ENCODE measurements at places on chromosomes 5 and 9.

DNA sequence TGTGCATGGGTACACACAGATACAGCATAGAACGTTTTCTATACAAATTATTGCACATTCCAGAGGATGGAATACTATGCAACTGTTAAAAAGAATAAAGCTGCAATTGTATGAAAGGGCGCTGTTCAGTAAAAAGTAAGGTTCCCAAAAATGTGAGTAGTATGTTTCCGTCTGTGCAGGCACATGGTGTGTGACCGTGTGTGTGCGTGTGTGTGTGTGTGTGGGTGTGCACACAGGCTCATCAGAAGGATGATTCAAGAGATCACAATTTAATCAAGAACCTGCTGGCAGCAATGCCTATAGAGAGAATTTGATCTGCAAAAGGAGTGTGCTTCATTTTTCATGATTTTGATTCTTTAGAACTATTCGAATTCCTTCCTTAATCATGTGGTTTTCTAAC is 76.3 kb downstream of the SEMA4D start:
- DNase-seq: no peak

DNA sequence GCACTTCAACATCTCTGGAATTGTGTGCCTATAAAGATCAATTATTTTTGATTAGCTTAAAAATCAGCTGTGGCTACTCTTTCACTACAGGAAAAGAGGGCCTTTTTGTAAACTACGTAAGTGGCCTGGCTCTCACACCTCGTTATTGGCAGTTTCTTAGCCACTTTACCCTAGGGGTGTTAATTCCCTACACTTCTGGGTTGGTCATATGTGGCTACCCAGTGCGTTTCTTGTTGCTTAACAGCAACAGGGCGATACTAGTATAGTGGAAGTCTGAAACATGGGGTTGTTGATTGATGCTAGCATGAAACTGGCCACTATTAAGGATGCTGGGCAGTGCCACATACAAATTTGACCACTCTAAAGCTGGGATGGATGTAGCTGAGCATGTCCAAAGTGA is 174.7 kb upstream of the CDH12 start:
- no peak for DNase-seq

- no peak for DNase-seq
Observed at GRCh38 chr5:132677682-132678400, 4.1 kb downstream of the IL4 start.

DNA sequence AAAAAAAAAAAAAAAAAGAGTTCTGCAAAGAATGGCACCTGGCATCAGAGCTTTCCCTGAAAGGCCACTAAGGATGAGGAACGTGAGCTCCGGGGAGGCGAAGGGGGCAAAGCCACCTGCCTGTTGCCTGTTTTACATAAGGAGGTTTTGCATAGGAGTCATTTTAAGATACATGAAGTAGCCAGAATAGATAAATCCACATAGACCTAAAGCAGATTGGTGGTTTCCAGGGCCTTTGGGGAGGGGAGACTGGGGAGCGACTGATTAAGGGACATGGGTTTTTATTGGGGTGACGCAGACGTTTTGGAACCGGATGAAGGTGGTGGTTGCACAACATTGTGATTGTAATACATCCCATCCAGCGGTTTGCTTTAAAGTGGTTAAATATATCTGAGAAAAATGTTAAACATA is 7.1 kb downstream of the NEK6 start:
- DNase-seq: no peak

DNA sequence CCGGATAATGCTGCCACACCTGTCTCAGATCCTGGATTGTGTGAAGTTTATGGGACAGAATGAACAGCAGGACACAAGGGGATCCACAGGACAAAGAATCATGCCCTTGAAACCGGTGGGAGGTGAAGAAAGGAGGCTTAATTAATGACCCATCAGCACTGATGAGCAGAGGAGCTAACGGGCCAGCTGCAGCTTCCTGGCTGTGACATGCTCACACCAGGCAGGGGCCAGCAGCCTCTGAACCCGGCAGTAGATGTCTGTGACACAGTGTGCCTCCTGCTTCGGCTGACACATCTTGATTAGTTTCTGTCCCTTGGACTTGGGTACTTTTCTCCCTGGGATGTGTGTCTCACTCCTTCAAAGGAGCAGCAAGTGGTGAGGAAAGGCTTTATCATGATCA is 328.8 kb upstream of the BRINP1 start:
- DNase-seq: no peak

DNA sequence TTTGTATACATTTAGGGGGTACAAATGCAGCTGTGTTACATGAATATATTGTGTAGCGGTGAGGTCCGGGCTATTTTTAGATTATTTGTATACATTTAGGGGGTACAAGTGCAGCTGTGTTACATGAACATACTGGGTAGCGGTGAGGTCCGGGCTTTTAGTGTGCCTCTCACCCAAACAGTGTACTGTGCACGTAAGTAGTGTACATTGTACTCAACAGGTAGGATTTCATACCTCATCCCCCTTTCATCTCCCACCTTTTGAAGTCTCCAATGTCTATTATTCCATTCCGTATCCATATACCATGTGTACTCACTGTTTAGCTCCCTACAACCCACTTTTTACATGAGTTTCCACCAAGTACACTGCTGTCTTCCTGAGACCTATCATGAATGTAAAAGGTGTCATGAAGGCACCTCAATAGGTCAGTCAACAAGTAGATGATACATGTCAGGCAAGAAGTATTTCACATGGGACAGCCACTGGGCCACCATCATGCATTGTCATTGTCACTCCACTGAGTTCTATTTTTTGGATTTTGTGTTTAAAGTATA is 27.7 kb downstream of the SKP1 start:
- no peak for DNase-seq

- DNase-seq: no peak
Observed at GRCh38 chr5:148353634-148354033, 18.3 kb downstream of the SPINK9 start.
